Activated T-helper 1 cell treated with anti-CD3 and anti-CD28 coated beads, Interleukin-12 subunit alpha, Interleukin-12 subunit beta, Interleukin-2, Interleukin-4 antibody, amounts not matched to agents 30 ng/mL and 10 ng/mL and 1 ng/mL, durations not matched to agents 14 hours and 24 hours and 36 hours (primary cell): ENCODE measurements at places on chromosomes 6 and 20. TPM values are rescaled to one million over a fixed set of nuclear protein-coding genes. Genes with fewer than 3 reads are reported as not detected.

DNA sequence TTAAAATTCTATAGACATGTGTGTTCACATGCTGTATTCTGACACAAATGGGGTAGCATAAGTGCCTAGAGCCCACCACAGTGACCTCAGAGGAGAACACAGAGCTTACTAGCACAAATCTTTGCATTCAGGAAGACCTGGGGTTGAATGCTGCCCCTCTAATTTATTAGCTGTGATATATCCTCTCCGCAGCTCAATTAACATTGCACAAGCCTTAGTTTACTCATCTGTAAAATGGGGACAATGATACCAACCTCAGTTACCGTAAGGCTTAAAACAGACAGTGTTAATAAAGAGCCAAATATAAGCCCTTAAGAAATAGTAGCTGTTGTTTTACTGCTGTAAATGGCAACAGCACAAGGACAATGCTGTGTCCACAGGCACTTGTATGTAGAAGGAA is 36.2 kb upstream of the IL17A start:
- no peak for DNase-seq

DNA sequence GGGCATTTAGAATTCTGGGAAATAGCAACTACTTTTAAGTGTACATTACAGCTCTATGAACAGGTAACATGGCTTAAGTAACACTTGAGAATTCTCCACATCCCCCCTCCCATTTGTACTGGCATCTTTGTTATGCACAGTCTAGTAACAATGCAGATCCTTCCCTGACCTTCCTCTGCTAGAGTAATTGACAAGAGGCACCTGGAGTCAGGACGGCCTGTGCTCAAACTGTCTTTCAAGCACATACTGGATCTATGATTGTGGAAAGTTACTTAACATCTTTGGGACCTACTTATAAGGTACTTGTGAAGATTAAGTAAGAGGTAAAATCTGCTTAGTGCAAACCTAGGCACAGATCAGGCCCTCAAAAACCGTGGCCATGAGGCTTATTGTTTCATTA is 21.9 kb upstream of the GSTA3 start:
- no peak for DNase-seq

DNA sequence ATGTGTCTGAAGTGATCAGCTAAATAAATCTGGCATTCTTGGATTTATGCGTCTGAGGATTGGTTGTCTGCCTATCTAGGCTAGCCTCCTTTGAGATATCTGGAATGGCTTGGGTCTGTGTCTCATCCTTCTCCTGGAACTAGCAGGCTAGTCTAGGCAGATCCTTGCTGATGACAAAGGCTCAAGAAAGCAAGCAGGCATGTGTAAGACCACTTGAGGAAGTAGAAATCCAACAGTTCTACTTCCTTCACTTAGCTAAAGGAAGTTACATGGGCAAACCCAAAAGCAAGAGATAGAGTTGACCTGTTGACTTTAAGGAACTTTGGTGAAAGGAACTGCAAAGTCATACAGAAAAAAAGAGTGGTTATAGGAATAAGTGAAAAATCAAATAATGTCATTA is 672.6 kb downstream of the MAFB start:
- DNase-seq = no peak

ARID1B gene
- 73.6 and 79.1 TPM in 2 replicates for total RNA-seq

- no peak for DNase-seq
These were observed 6.8 kb upstream of the MRPS10 start for GRCh38 chr6:42224222-42225028.
